ENCODE measurements at places on chromosomes 16 and 17. TPM values are rescaled to one million over a fixed set of nuclear protein-coding genes. Genes with fewer than 3 reads are reported as not detected.

GRCh38 chr17:5838661-5839300, 231.4 kb upstream of the WSCD1 start:
- DNase-seq, result no peak

- DNase-seq, result no peak
Observed at GRCh38 chr17:81380131-81380530, 15.1 kb upstream of the BAHCC1 start.

GRCh38 chr17:40895106-40895730, 10.2 kb upstream of the KRT20 start:
- no peak for DNase-seq

GRCh38 chr16:85416228-85417109, 196.7 kb upstream of the GSE1 start:
- no peak for DNase-seq

GRCh38 chr16:30554557-30555314, 3.4 kb downstream of the ZNF764 start:
- DNase-seq, result no peak

GRCh38 chr16:66020642-66021041, 345.8 kb upstream of the CDH5 start:
- no peak for DNase-seq

DNA sequence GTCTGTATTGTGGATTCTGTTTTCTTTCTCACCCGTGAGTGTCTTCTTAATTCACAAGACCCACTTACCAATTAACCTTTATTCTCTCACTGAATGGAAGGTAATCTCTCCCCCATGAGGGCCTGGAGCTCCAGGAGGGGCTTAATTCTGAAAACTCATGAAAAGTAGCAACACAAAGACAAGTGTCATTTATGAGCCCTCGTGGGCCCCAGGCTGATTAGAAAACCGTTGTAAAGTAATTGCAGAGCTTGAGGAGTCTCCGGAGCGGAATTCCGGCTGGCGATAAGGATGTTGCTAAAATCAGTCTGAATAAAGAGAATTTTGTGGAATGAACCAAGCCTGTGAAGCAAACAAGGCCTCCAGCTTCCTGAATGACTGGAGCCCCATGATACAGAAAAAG, 301.5 kb downstream of the HAPSTR1 start:
- DNase-seq, result no peak

SPATA22 gene
- polyA plus RNA-seq, result not detected

All from left renal cortex interstitium (tissue), 4 donors.